ENCODE measurements at places on chromosomes 2 and 18.

DNA sequence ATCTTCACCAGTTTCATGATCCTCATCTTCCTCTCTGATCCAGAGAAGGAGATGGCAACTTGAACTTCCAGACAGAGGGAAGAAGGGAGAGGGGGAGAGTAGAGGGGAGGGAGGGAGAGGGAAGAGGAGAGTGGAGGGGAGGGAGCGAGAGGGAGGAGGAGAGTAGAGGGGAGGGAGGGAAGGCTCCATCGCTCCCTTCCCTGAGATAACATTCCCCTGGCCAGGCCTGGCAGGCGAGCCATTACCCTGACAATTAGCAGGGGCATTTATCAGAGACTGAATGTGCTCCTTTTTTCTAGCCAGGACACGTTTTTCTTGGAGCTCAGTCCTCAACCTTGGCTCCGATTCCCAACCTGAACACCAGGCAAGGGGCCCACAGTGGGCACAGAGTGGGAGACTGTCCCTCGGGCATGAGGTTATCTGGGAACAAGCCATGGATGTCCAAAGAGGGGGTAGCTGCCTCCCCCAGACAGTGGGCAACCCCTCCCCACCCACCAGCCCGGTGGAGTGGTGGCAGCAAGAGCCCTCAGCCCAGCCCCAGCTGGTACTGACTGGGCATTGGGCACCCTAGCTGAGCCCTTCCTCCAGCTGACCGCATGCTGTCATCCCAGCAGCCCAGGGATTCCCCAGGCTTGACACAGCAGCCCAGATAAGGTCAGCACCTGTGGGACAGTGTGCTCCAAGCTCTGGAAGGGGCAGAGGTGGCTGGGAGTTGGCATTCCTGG, 81.8 kb downstream of the TNS1 start:
- DNase-seq: no peak

GRCh38 chr18:3593381-3593903, 143.5 kb downstream of the TGIF1 start:
- DNase-seq: no peak

DNA sequence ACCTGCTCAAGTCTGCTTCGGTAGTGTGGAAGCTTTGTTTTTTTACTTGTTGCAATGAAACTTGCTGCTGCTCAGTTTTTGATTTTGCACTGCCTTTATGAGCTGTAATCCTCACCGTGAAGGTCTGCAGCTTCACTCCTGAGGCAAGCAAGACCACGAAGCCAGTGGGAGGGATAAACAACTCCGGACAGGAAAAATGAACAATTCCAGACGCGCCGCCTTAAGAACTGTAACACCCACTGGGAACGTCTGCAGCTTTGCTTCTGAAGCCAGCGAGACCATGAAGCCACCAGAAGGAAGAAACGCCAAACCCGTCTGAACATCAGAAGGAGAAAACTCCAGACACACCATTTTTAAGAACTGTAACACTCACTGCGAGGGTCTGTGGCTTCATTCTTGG, 245.7 kb upstream of the REG3G start:
- DNase-seq: no peak

GRCh38 chr2:177165721-177166711, 46.6 kb upstream of the HNRNPA3 start:
- no peak for DNase-seq

GRCh38 chr18:9428862-9429661, 46.3 kb upstream of the RALBP1 start:
- DNase-seq: no peak

DNA sequence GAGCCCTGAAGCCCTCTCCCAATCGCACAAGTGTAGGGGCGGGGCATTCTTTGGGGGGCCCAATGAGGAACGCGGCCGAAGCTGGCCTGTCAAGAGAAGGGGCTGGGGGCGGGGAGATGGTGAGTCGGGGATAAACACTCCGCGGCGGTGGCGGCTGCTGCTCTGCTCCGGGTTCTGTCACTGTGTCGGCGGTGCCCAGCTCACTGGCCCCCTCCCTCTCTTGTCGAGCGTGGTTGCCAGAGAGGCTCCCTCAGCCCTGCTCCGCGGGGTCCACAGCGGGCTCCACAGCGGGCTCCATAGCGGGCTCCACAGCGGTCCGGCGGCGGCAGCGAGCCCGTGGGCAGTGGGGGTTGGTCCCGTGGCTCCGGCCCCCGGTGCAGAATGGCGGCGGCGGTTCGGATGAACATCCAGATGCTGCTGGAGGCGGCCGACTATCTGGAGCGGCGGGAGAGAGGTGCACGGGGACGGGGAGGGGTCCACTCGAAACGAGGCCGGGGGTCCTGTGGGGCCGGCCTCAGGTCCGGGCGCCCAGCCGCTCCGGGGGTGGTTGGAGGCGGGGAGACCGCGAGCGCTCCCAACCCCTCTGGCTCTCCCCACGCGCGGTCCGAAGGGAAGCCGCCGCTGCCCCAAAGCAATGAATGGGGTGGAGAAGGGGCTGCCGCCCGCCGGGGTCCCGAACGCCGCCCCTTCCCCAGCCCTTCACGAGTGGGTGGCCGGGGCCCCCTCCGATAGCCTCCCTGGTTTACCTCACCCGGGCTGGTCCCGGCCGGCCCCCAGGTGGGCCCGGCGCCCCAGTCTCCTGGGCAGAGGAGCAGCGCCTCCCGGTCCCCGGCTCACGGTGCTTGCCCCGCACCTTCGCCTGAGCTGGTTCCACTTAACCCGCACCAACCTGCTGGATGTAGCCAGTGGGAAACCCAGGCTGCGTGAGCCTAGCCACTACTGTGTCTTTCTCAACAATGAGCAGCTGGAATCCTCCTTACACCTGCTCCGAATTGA, at the start of gene MXD1:
Gene MXD1, plus strand, starts transcription at position 160 of the 996 bp plus-strand sequence. Its CDS starts 222 bp downstream, at position 382.
- DNase-seq: no peak

DNA sequence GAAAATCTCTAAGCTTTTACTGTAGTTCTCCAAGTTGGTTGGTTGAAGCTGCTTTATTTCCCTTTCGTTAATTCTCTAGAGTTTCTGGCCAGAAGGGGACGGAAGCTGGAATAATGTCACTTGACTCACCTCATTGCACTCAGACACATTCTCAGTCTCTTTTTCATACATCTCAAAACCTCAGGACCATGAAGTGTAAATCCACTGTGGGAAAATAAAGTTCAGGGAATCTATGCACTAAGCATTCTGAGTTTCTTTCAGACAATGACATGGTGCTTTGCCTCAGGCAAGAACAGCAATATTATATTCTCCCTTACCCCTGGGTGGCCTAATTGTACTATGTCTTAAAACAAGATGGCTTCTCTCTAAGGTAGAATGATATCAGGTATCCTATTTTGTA, 167.8 kb downstream of the PRPF40A start:
- no peak for DNase-seq

- no peak for DNase-seq
Observed at GRCh38 chr2:197239434-197239833, 71.1 kb downstream of the ANKRD44 start.

DNA sequence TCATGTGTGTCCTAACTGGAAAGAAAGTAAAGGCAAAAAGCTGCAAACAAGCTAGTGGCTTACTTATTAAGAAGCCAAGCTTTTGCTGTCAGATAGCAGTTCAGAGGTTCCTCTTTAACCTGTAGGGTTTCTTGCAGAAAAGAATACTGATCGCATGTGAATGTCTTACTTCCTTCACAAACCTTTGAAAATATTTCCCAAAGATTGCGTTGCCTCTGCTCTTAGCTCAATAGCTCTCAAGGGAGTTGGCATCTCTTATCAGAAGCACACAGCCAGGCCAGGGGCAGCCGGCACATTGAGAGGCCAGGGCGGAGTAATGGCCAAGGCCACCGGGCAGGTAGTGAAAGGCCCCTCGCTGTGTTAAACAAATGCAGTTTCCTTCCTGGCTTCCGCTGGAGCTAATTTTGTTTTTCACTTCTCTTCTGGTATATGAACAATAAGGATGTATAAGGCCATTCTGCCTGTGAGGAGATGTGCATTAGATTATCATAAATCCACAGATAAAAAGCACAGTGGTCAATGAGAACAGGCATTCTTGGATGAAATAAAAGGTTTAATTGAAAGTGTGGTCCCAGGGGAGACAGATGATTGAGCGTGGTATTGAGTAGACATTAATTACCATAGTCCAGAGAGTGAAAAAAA, 542.4 kb upstream of the NRP2 start:
- no peak for DNase-seq

- DNase-seq: no peak
Observed at GRCh38 chr2:127641846-127642507, 4.0 kb upstream of the GPR17 start.

DNA sequence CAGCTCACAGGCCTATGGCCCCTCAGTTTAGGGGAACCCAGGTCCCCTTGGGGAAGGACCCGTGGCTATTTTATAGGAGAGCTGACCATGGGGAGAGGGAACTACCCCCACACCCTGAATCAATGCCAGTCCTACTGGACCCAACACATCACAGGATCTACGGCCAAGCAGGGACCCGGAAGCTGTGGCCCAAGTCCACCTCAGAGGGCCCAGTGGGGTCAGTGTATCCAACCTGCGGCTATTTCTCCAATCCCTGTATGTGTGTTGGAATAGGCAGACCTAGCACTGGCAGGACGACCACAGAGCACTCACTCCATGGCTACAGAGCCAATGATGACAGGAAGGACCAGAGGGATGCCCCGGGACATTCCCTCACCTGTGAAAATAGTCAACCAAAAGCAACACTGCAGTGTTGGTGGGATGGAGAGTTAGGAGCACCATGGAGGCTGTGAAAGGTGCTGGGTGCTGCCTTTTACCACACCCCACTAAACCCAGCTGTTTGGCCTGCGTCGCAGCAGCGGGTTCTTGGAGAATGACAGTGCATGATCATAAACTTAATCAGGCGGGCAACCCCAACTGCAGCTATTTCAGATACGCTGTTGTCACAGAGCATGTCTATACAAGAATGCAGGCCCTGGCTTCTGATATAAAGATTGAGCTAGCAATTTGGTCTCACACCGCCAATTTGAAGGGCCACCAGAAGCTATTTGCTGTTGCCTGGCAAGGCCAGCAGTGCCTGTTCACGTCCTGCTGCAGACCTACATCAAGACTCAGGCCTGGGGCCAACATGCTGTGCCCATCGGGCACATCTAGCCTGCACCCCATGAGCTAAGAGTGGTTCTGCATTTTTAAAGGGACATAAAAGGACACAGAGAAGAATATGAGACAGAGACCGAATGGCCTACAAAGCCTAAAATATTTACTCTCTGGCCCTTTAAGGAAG, 110.4 kb downstream of the EIPR1 start:
- no peak for DNase-seq

GRCh38 chr18:46393230-46393629, 263.8 kb downstream of the LOXHD1 start:
- no peak for DNase-seq

DNA sequence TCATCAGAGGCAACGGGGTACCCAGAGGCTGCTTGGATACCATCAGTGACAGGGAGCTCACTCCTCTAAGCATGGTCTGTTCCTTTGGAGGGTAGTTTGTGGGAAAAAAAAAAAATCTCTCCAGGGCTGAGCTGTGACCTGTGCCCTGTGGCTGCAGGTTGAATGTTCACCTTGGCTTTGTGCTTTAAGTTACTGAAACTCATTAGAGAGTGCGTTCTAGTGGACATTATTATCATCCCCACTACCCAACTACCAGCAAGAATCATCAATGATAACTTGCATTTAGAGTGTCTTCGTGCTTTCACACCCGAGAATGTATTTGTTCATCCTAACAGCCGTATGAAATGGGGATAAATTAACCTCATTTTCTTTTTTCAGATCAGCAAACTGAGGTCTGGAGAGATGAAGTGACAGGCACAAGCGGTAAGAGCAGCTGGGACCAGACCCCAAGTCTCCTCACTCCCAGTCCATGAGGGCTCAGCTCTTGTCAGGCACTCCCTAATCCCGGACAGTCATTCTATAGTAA, 157.5 kb upstream of the MYCN start:
- DNase-seq: no peak

DNA sequence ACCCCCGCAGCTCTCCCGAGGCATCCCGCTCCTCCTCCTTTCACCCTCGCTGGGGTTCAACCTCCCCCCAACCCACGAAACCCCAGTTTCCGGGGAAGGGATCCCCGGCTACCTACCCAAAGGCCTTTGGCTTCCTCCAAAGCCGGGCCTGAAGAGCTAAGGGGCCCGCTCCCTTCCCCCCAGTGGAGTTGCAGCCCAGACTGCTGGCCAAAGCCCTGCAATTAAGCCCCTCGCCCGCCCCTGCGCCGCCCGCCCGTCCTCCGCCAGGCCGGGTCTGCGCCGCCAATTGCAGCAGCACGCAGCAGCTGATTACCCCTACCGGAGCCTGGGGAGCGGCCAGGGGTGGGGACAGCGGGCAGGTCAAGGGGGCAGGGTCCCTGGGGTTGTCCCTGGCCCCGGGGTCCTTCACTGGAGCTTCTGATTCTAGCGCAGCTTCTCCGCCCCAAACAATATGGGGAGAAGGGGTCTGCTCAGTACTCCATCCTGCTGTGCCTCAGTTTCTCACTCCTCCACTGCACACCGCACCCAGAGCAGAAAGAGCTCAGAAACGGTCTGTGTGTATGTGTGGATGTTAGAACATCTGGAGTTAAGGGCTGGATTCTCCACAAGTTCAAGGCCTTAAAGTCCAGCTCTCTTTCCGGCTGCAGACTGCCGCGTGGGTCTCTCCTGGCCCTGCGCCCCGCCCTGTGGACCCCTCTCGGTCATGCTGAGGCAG, 16.9 kb downstream of the WNT10A start:
- no peak for DNase-seq

- DNase-seq: no peak
Observed at GRCh38 chr2:36357847-36358659, 2.5 kb downstream of the CRIM1 start.

GRCh38 chr2:71798266-71799012, 345.1 kb downstream of the DYSF start:
- no peak for DNase-seq

GRCh38 chr2:78568782-78569373, 456.6 kb upstream of the REG3G start:
- DNase-seq: no peak

DNA sequence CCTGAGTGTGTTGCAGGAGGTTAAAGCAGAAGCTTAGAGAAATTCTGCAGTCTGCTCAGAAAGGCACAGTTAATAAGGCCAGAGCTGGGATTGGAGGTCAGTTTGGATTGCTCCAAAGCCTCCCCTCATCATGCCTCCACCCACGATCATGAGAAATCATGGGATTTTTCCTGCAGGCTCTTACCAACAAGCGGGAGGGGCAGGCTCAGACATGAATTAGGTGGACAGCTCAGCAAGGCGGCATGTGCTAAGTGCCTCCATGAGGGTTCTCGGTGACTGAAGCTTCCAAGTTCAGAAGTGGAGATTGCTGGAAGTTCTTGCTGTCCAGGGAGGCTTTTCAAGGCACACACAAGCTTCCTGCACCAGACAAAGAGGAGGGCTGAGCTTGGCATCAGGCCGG, 163.8 kb downstream of the SETBP1 start:
- no peak for DNase-seq
